ENCODE measurements at places on chromosomes 13 and 19.

- DNase-seq: peak; percentile 99
These were observed at the start of gene SLC25A42 for GRCh38 chr19:19063183-19064097. Gene SLC25A42, plus strand, starts transcription at chr19:19063994. Its CDS starts 32,131 bp downstream, at chr19:19096125.

DNA sequence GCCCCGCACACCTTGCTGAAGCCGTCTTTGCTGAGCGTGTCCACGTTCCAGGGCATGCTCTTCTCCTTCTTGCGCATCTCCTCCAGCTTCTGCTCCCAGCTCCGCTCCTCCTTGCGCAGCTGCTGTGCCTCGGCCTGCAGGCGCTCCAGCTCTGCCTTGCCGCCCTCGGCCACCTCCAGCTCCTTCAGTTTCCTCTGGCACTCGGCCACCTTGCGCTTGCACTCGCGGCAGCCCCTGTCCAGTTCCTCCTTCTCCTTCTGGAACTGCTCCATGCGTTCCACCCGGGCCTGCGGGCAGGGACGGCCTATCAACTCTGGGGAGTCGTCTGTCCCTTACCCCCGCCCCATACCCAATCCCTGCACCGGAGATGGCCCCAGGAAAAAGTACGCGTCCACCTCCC is 7.4 kb downstream of the CDC37 start:
- DNase-seq: no peak

- DNase-seq: no peak
These were observed 521.3 kb downstream of the UQCRFS1 start for GRCh38 chr19:28691683-28692082.

DNA sequence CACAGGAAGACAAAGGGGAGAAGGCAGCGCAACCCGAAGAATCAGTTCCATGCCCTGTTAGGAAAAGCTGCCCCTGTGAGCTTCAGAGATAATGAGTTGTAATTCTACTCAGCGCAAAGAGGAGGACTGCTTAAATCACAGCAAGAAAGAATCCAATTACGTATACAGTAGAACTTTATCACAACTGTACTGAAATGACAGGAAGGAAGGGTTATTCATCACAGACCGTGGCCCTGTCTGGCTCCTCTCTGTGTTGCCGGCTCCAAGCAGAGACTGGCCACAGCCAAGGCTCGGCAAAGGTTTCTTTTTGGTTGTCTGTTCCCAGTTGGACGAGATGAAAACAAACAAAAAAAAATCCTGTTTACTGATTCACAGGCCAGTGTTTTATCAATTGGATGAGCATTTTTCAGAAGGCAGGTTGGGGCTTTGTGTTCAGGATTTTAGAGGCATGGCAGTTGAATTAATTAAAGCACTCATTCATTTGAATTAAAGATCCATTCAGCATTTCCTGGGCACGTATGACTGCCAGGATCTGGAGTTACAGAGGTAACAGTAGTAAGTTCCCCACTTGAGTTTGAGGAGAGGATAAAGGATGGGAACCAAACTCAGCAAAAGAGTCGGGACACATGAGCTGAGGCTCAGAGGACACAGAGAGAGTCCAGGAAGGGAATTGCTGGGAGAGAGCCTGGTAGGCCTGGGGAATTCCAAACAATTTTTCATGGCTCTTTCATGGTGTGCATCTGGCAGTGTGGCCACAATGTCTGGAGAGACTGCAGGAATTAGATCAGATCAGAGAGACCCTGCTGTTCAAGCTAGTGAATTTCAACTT is 341.0 kb downstream of the DNAJC15 start:
- DNase-seq: no peak

GRCh38 chr19:55053735-55054134 is 9.2 kb downstream of the RDH13 start:
- DNase-seq: no peak

DNA sequence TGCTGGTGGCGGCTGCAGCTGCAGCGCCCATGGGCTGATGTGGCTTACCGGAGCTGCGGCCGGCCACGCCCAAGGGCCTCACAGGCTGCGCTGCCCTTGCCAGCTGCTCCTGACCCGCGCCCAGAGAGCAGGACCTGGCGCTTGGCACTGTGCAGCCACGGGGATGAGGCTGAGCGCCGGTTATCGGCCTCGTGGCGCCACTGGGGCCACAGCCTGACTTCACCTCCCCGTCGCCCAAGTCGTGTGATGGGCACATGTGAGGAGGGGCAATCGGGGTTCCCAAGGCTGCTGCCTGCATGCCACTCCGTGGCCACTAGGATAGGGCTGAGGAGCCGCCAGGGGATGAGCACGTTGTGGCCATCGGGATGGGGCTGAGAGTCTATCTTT is 77.2 kb upstream of the PABPC3 start:
- DNase-seq: no peak

DNA sequence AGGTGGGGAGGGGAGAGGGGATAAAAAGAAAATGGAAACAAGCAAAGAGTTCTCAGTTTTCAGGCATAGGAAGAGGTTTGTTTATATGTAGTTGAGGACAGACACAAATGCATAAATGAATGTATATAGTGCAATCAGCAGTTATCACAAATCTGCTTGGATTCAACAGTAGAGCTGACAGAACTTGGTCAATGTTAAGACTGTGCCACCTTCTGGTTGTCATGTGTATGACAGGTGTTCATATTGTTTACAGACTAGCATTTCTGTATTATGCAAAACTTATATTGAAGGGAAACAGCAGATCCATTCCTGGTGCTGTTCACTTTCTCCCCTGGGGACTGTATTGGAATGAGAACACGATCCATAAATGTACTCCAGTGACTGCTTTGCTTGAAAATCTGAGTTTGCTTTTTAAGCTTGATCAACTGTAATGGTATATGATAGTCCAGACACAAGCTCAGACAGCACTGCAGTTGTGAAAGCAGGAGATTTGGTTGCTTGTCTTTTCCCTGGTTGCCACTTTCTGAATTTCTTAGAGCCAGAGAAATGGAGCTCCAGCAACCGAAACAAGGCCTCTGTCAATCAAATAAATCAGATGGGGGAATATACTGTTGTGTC is 319.5 kb upstream of the OBI1 start:
- DNase-seq: peak; percentile 13

GRCh38 chr19:58261968-58262921 is 16.5 kb upstream of the ZNF8 start:
- DNase-seq: no peak

DNA sequence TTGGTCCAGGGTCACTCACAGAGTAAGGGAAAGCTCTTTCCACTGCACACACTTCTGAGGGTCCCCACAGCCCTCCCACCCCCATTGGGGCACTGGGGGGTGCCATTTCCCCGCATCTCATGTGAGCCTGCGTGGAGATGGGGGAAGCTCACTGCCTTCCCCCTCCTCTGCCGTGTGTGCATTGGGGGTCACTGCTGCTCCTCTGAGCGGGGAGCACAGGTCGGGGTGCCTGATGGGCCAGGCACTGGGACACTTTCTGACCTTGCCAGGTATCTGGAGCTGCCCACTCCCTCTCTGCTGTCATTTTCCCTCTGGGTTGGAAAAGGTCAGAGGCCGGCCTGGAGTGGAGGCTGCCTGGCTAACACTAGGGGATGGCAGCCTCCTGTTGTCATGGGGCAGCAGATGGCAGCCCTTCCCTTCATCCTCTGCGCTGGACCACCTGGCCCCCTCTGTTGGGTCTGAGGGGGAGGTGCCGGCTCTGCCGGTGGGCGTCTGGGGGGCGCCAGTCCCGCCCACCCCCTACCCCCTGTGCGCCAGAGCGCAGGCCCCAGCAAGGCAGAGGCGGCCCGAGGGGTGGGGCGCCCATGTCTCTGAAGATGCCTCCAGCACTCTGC is 9.1 kb downstream of the SSBP4 start:
- no peak for DNase-seq

DNA sequence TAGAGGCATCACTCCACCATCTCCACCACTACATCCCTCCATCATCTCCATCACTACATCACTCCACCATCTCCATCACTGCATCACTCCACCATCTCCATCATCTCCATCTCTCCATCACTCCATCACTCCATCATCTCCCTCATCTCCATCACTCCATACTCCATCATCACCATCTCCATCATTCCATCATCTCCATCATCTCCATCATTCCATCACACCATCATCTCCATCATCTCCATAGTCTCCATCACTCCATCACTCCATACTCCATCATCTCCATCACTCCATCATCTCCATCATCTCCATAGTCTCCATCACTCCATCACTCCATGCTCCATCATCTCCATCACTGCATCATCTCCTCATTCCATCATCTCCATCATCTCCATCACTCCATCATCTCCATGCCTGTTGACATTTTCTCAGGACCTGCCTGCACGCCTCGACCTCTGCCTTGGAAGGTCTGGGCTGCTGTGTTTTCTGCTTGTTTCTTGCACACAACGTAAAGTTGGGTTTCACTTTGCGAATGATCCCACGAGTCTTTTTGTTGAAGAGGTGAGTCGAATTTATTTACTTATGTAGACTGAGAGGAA is 21.2 kb upstream of the RASA3 start:
- DNase-seq: no peak

Measured in smooth muscle cell of the brain vasculature (primary cell).